ENCODE measurements at places on chromosomes 11 and 22.

DNA sequence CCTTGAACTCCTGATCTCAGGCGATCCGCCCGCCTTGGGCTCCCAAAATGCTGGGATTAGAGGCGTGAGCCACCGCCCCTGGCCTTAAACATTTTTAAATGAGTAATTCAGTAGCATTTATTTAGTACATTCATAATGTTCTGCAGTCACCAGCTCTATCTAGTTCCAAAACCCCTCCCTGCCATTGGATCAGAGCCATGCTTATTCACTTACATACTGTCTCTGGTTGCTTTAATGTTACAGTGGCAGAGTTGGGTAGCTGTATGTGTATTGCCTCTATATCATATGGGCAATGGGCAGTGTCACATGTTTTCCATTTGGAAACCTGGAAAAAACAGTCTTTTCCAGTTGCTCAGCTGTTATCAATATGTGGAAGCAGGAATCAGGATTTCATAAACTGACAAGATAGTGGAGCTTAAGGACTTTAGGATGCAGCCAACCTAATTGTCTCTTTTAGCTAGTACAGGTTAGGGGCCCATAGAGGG is 10.5 kb downstream of the COA4 start:
- DNase-seq: no peak

- no peak for DNase-seq
Measured at GRCh38 chr22:27215871-27216270, 558.5 kb downstream of the MIAT start.

- DNase-seq: no peak
Measured at GRCh38 chr22:17205432-17205831, 13.8 kb downstream of the ADA2 start.

GRCh38 chr11:34929794-34930763 is 13.7 kb downstream of the PDHX start:
- DNase-seq: no peak

DNA sequence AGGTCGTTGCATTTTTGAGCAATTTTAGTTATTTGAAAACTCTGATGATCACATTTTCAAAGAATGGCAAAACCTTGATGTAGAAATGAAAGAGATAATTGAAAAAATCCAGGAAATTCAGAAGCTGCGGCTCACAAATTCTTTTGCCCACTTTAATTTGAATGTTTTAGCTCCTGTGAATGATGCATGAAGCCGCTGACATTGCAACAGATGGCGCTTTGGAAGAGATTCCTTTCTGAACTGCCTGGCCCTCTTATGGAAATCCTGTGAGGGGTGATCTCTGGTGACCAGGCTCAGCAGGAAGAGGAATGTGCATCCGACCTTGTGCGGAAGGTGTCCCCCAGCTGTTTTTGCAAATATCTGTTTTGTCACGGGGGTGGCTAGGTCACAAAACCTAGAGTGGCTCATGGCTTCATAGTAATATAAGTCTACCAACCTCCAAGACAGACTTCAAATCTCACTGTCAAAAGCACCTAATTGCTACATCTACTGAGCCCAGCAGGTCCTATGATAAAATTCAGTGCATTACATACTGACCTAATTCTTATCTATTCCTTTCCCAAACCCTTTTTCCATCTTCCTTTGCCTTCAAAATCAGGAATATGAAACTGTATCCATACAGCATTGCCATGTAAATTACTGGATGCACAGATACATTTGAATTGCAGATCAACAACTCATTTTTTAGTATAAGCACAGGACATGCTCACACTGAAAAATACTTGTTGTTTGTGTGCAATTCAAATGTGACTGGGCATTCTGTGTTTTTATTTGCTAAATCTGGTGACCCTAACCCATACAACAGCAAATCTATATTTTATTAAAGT is 412.7 kb downstream of the ETS1 start:
- DNase-seq: peak; percentile 35

GRCh38 chr11:22079133-22079872 is 113.6 kb upstream of the ANO5 start:
- DNase-seq: no peak

DNA sequence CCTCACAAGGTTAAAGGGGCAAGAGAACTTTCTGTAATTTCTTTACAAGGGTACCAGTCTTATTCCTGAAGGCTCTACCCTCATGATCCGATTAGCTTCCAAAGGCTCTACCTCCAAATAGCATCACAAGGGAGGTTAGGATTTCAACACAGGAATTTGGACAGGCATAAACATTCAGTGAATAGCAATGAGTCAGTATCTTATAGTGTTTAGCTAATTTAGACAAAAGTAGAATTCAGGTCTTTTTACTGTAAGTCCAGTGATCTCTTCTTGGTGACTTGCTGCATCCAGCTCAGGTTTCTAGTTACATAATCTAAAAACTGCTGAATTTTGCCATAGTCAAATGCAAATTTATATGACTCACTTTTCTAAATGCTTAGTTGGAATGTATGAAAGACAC is 1995.6 kb upstream of the RAG2 start:
- peak; percentile 10 for DNase-seq

- no peak for DNase-seq
Measured at GRCh38 chr11:27869701-27870100, 169.4 kb upstream of the BDNF start.

DNA sequence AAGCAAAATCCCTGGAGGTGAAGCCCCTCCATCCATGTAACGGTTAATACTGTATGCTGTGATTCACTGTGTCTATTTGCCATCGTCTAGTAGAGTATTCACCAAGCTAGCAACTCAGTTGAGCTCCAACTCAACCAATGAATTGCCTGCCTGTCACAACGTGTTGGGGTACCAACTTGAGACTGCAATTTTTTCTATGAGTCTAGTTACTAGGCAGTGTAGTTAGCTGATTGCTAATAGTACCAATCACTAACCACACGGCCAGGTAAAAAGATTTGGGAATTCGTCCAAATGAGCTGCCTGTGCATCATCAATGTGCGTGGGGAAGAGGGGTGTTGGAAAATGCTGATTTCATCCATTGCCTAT is 1.0 kb upstream of the BTG4 start:
- no peak for DNase-seq

DNA sequence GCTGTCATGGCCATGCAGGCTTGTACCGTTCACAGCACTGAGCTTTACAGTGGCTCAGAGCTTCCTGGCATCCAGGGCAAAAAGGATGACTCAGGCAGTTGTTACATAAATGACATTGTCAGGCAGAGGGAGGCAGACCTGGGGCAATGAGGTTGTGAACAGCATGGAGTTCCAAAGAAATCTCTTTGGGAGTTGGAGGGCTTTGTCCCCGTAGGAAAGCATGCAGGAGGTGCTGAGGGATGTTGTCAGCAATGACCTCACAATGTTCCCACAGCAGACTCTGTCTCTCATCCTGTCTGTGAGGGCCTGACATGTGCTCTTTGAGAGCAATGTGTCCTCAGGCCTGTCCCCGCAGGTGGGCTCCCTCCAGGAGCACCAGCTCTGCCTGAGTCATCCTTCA is 25.9 kb upstream of the PDE2A start:
- DNase-seq: no peak

DNA sequence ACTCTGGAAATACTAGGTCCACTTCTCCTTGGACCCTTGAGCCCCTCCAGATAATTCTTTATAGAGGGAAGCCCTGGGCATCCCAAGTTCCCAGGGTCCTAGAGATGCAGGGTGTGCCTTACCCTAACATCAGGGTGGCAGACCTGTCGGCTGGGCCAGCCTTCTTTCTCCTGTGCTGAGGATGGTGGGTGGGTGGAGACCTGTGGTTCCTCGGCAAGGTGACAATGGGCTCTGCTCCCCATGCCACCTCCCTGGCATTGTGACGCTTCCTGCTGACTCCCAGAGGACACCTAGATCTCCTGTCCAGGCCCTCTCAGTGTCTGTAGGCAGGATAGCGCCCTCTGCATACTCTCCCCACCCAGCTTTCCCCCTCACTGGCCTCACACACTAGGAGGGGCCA is 3.8 kb upstream of the DERL3 start:
- no peak for DNase-seq

GRCh38 chr11:102914238-102915043 is 39.7 kb upstream of the MMP12 start:
- DNase-seq: peak; percentile 36

DNA sequence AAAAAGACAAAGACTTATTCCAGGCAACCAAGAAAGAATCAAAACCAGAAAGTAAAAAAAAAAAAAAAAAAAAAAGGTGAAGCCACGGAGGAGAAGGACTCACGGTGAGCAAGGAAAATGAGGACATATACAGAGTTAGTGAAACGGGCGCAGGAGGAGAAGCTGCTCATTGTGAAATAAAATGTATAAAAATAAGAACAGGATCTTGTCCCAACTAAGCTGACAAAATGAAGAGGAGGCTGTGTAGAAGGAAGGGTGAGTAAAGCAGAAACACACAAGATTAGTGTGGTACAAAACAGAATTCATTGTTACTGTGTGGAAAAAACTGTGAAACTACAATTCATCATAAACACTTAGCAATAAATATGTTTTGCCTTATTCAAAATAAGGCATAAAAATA is 7.6 kb downstream of the IL17REL start:
- no peak for DNase-seq

DNA sequence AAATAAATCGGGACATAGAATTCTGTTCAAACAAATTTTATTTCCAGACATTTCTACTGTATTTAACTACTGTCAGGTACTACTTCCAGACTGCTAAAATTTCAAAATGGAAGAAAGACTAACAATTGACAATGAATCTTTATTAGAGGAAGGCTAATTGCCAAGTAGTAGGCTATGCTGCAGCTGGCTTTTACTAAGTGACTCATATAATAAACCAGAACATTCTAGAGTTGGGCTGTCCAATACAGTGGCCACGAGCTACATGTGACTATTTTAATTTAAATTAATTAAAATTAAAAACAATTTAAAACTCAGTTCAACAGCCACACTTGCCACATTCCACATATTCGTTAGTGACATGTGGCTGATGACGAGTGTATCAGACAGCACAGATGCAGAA is 27.6 kb downstream of the CHKA start:
- DNase-seq: no peak

DNA sequence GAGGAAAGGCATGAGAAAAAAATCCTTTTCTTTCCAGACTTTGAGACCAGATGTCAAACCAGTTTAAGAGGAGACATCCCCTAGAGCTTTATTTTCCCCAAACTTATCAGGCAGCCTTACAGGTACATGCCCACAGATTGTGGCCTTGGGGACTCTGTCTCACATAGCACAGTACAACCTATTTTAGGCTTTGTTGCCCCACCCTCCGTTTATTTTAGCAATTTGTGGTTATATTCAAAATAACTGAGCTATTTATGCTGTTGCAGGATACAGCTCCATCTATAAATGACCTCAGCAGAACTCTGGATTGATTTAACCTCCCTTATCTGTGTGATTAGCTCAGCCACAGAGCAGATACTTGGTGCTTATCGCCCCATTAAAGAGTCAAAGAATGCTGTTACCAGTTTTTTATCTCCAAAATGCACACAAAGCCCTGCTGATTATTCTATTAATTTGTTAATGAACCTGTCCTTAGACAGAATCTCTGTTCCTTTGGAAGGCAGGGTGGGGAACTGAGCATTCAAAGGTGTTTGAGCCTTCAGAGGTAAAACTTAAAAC is 525.2 kb downstream of the OPCML start:
- no peak for DNase-seq

DNA sequence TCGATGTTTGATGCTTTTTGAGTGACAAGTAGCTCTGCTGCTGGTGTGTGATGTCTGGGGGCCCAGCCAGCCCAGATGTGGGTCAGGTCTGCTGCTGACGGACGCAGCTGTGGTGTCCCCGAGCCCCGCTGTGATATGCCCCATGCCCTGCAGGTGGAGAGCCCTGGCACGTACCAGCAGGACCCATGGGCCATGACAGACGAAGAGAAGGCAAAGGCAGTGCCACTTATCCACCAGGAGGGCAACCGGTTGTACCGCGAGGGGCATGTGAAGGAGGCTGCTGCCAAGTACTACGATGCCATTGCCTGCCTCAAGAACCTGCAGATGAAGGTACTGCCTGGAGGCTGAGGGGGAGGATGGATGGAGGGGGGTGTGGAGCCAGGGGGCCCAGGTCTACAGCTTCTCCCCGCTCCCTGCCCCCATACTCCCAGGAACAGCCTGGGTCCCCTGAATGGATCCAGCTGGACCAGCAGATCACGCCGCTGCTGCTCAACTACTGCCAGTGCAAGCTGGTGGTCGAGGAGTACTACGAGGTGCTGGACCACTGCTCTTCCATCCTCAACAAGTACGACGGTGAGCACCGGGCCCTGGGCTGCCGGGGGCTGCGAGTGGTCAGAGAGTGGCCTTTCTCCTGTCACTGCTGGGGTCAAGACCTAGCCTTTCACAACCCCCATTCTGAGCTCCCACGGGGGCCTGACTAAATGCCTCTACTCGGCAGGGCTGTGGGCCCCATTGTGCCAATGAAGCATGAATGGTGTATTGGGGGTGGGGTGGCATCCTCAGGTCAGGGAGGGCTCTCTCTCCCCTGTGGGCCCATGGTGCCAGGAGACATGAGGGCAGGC is 7.3 kb downstream of the AIP start:
- no peak for DNase-seq

GRCh38 chr11:62538470-62539237 is 8.0 kb downstream of the AHNAK start:
- DNase-seq: no peak

GRCh38 chr22:32317524-32317923 is 40.1 kb upstream of the RFPL3 start:
- no peak for DNase-seq

DNA sequence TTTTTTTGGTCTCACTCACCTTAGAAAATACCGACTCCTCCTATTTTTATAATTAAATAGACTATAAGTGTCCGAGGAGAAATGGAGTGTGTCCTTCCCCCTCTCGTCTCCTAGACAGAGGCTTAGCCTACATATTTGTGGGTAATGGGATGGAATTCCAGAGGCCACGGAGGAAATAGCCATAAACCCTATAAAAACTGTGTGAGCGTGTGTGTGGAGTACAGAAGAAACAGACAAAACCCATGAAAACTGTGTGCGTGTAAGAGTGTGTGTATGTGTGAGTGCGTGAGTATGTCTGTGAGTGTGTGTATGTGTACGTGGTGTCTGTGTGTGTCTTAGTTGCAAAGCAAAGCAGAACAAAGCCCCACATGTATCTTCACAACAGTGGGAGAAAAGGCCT is 883.5 kb downstream of the OPCML start:
- peak; percentile 10 for DNase-seq

GRCh38 chr11:124625504-124626168 is 3.0 kb downstream of the TBRG1 start:
- no peak for DNase-seq

DNA sequence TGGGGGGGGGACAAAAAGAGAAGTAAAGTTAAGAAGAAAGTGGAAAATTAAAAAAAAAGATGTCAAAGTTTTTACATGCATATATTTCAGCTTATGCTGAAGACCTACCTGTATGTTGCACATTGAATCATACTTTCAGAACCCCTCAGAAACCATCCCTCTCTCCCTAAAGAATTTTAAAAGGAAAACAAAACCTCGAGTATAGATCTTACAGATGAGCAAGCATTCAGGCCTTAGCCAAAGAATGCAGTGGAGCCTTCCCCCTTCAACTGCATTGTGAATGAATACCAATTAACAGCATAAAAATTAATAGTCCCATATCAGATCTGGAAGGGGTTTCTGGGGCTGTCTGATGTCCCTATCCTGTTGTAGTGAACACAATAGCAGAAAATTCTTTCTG is 16.3 kb downstream of the KDELR3 start:
- DNase-seq: no peak
